ENCODE measurements at places on chromosomes 2 and 18. TPM values are rescaled to one million over a fixed set of nuclear protein-coding genes. Genes with fewer than 3 reads are reported as not detected.

UGT1A9 gene
- not detected for total RNA-seq

GRCh38 chr2:95352310-95353054, 50.0 kb upstream of the FAHD2A start:
- H3K4me3 ChIP-seq: no peak overlapping the region
- no peak overlapping the region for H3K27ac ChIP-seq

COL5A2 gene
- 26.3 TPM for total RNA-seq

- no peak for DNase-seq
- H3K36me3 ChIP-seq: no peaks in the 10 kb centered on the region
Observed at GRCh38 chr2:43149482-43150107, 76.8 kb downstream of the ZFP36L2 start.

ADNP2 gene
- total RNA-seq: 16.5 TPM

ID2 gene
- total RNA-seq: 102 TPM

- no peak overlapping the region for H3K27ac ChIP-seq
- no peak for DNase-seq
- H3K27me3 ChIP-seq: no peaks in the 10 kb centered on the region
- H3K36me3 ChIP-seq: no peaks in the 10 kb centered on the region
Observed at GRCh38 chr18:45285251-45285650, 330.0 kb upstream of the SLC14A2 start.

VSNL1 gene
- total RNA-seq: 1.6 TPM
